ENCODE measurements at places on chromosomes 4 and X.

DNA sequence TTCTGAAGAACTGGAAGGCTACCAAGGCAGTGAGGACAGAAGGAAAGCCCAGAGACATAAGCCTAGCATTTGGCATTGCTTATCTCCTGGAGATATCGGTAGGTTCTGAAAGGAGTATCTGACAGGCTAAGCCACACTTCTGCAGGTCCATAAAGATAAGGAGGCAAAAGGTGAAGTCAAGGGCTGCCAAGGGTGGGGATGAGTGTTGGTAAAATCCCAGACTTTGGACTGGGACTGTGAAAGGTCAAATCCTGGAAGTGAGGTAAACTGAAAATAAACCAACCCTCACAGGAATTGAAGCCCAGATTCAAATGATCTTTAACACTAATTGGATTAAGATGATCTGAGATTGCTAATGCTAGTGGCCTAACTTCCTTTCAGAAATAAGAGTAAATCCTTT, 27.4 kb downstream of the GK start:
- no peak for DNase-seq

- no peak for DNase-seq
Observed at GRCh38 chr4:163757219-163757618, 262.7 kb downstream of the TMA16 start.

DNA sequence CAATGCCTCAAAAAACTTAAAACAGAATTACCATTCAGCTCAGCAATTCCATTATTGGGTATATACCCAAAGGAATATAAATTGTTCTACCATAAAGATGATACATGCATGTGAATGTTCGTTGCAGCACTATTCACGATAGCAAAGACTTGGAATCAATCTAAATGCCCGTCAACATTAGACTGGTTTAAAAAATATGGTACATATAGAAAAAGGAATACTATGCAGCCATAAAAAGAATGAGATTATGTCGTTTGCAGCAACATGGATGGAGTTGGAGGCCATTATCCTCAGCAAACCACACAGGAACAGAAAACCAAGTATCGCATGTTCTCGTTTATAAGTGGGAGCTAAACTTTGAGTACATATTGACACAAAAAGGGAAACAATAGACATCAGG, 10.9 kb upstream of the SYNPO2 start:
- DNase-seq: no peak

DNA sequence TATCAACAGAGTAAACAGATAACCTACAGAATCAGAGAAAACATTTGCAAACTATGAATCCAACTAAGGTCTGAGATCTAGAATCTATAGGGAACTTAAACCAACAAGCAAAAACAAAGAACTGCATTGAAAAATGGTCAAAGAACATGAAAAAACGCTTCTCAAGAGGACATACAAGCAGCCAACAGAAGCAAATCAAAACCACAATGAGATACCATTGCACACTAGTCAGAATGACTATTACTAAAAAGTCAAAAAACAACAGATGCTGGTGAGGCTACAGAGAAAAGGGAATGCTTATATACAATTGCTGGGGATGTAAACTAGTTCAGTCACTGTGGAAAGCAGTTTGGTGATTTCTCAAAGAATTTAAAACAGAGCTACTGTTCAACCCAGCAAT, 255.7 kb downstream of the TMEM47 start:
- DNase-seq: no peak

DNA sequence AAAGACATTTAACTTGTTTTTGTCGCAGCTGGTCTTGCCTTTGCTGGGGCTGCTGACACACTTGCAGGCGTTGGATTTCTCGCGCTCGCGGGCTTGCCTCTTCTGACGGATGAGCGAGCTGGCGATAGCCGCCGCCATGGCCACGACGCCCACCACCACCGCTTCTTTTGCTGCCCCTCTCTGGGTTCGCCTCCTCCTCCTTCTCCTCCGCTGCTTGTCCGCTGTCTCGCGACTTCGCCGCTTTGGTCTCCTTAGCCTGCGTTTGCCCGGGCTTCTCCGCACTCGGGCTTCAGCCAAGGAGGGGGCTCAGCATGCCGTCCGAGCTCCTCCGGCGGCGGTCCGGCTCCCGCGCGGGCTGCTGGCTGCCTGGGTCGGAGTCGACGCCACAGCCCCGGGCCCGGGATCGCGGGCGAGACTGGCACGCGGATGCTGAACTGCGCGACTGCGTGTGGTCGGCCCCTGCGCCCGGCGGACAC, 613 bp downstream of the FGF13 start:
- no peak for DNase-seq

DNA sequence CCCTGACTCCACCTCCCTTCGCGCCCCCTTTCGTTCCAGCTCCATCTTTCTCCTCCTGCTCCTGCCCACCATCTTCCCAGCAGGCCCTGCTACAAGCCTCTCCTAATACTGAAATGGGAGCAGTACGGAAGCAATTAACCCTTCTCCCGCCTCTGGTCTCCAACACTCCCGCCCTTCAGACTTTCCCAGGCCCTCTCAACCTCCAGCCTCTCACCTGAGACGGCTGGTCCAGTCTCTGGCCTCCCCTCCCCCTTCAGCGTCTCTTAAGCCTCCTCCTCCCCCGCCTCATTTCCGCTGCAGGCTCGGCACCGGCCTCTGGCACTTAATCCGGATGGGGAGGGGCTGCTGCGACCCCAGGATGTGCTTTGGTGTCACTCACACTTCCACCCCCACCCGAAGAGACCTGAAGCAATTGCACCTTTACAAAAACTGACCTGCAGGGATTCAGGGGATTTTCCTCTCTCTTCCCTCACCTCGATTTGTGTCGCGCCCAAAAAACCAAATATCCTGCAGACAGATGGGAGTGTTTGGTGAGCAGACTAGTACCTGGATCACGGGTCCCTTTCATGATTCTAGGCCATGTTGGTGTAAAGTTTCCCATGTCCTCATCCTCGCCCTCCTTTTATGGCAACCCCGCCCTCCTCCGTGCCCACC, 657 bp downstream of the TCEAL8 start:
- peak; percentile 54 for DNase-seq

DNA sequence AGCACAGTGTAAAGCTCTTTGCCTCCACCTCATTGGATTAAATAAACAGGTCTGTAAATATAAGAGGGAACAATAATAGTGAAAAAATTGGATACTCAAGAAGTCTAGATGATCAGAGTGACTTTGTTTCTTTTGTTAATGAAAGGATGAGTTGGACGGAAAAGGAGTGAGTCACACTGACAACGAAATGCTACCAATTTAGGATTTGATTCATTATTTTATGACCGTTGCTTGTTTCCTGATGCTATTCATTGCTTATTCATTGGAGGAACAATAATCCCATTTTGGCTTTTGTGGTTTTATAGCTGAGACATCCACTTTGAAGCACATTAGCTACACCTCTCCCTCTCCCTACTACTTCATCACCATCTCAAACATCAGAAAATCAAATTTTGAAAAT, 74.4 kb upstream of the DYNLT3 start:
- DNase-seq: no peak

GRCh38 chr4:65968831-65969558, 298.7 kb upstream of the EPHA5 start:
- peak; percentile 34 for DNase-seq

DNA sequence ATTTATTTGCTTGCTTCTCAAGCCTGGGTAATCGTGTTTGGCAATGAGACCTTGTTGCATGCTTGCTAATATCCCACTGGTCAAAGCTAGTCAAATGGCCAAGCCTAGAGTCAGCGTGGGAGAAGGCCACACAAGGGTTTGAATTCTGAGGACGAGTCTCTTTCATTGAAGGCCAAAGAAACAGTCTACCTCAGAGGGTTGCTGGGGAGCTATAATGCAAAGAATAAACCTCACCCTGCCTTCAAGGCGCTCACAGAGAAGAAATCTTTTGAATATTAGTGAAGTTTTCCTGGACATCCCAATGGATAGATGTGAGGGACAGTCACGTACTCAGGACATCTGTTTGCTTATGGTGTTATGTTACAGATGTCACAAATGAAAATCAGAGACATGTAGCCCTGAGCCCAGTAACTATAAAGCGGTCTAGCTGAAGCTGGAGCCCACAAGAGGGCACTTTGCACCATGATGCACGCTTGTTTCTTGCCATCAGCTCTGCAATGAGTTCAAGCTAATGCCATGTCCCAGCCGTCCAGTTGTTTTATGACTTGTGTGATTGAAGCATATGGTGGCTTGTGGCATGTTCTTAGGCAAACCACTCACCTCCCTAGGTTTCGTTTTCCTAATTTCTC, 1.1 kb upstream of the TLR3 start:
- DNase-seq: peak; percentile 92

DNA sequence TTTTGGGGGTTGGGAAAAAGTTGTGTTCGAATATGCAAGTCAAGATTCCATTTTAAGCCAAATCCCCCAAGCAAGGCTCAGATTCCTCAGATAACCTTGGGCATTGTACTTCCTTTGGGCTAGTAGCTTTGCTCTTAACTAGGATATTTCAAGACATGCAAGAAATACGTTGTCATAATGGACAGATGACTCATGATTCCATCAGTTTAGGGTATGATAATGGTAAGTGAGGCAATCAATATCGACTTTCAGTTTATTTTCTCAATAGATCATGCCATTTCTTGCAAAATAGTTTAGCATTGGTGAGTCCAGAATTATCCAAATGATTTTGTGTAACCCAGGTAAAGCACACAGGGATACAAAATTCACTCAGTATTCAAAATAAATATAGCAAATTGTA, 25.4 kb downstream of the CFAP299 start:
- DNase-seq: no peak

DNA sequence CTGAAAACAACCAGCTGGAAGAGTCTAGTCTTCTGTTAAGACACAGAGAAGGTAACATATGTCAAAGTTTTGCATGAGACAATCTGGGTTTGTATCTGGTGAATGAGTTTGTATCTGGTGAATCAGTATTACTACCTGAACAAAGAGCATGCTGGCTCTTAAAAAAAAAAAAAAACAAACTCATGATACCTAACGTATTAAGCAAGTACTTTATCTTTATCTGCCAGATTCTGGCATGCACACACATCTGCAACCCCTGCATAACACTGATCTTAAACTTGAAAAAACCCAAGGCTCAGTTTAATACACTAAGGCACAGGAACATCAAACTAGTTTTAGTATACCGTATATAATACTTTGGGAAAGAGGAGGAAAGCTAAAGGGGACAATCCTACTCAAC, 5.8 kb downstream of the YTHDC1 start:
- no peak for DNase-seq

GRCh38 chr4:47383829-47384427, 79.6 kb downstream of the COMMD8 start:
- peak; percentile 47 for DNase-seq

GRCh38 chr4:133594390-133595207, 445.5 kb downstream of the PCDH10 start:
- no peak for DNase-seq

Data from Ammon's horn (tissue), 1 donor.